ENCODE measurements at places on chromosomes 1 and 21.

- H3K4me3 ChIP-seq, result no peak overlapping the region
- peaks cover 4% of the 10 kb centered on the region for H3K4me1 ChIP-seq
- H3K27ac ChIP-seq, result no peak overlapping the region
- no peak for DNase-seq
- H3K36me3 ChIP-seq, result no peaks in the 10 kb centered on the region
Observed at GRCh38 chr1:99811075-99811474, 39.1 kb upstream of the AGL start.

- H3K36me3 ChIP-seq, result no peaks in the 10 kb centered on the region
- H3K4me1 ChIP-seq, result no peaks in the 10 kb centered on the region
- H3K4me3 ChIP-seq, result no peak overlapping the region
- H3K27ac ChIP-seq, result no peak overlapping the region
- no peak for DNase-seq
Observed at GRCh38 chr1:231699784-231700183, 73.2 kb downstream of the DISC1 start.

DNA sequence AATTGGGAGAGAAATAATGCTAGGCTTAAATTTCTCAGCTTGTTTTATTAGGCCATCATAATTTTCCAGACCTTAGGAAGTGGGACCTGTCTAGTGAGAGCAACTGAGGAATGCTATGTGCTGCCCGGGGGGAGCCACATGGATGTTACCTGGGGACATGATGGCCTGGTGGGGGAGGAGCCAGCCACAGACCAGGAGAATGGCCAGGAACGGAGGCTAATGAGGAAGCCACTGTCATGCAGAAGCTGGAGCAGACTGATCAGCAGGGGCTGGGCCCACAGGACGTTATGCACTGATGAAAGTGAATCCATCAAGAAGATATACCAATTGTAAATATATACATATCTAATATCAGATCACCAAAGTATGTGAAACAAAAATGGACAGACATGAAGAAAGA is 4.6 kb upstream of the KRTAP10-1 start:
- no peaks in the 10 kb centered on the region for H3K4me1 ChIP-seq
- no peak overlapping the region for H3K27ac ChIP-seq
- DNase-seq, result no peak
- H3K36me3 ChIP-seq, result no peaks in the 10 kb centered on the region
- H3K4me3 ChIP-seq, result no peak overlapping the region

DNA sequence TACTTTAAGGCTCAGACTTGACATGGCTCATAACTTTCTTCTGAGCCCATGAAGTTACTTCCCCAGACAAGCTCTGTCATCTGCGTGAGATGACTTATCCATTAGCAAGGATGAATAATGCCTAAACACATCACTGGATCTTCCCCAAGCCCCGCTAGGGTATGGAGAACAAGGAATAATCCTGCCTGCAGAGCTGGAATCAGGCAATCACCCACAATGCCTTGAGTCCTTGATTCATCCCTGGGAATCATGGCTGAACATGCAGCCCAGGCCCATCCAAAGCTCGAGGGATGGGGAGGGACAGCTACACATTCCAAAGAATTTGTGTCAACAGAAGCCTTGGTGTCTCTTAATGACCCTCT is 131.7 kb downstream of the PSMG1 start:
- no peaks in the 10 kb centered on the region for H3K36me3 ChIP-seq
- H3K4me1 ChIP-seq, result peaks cover 9% of the 10 kb centered on the region
- peak; percentile 26 for DNase-seq
- H3K27me3 ChIP-seq, result no peaks in the 10 kb centered on the region
- H3K27ac ChIP-seq, result no peak overlapping the region

DNA sequence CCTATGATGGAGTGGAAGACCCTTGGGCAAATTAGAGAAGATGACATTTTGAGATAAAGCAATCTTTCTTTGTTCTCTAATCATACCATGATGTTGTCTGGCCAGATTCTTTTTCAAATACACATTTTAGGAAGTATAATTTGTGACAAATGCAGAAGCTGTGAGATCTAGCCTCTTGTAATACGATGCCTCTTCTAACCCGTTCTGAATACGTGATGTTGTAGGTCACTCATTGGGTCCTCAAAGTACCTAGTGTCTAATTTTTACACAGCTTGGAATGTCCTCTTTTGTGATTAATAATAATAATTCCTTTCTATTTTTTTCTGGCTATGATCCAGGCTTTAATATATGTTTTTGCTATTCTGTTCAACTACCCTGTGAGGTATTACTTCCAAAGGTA is 502.7 kb downstream of the NUF2 start:
- no peaks in the 10 kb centered on the region for H3K4me1 ChIP-seq
- H3K36me3 ChIP-seq, result no peaks in the 10 kb centered on the region
- no peaks in the 10 kb centered on the region for H3K27me3 ChIP-seq

DNA sequence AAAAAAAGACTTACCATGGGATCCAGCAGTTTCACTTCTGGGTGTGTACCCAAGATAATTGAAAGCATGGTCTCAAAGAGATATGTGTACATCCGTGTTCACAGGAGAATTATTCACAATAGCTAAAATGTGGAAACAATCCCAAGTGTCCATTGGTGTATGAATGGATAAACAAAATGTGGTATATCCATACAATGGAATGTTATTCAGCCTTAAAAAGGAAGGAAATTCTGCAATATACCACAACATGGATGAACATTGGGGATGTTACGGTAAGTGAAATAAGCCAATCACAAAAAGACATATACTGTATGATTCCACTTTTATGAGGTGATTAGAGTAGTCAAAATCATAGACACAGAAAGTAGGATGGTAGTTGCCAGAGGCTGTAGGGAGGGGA is 7.0 kb upstream of the TUT4 start:
- no peaks in the 10 kb centered on the region for H3K36me3 ChIP-seq
- no peak overlapping the region for H3K4me3 ChIP-seq
- peaks cover 10% of the 10 kb centered on the region for H3K4me1 ChIP-seq
- H3K27ac ChIP-seq, result no peak overlapping the region
- H3K27me3 ChIP-seq, result no peaks in the 10 kb centered on the region
- DNase-seq, result no peak

- no peaks in the 10 kb centered on the region for H3K4me1 ChIP-seq
- no peaks in the 10 kb centered on the region for H3K36me3 ChIP-seq
- H3K4me3 ChIP-seq, result peak overlapping the region; percentile 89
- no peak overlapping the region for H3K27ac ChIP-seq
Observed at GRCh38 chr1:182029002-182029378, 32.5 kb downstream of the ZNF648 start.

GRCh38 chr1:202439308-202439707 is 90.8 kb downstream of the PPP1R12B start:
- DNase-seq, result no peak
- peaks cover 7% of the 10 kb centered on the region for H3K36me3 ChIP-seq
- no peak overlapping the region for H3K27ac ChIP-seq
- H3K4me1 ChIP-seq, result no peaks in the 10 kb centered on the region
- H3K27me3 ChIP-seq, result no peaks in the 10 kb centered on the region

GRCh38 chr21:26236281-26236680 is 65.7 kb upstream of the APP start:
- no peaks in the 10 kb centered on the region for H3K27me3 ChIP-seq
- peak; percentile 24 for DNase-seq
- H3K36me3 ChIP-seq, result no peaks in the 10 kb centered on the region
- H3K4me3 ChIP-seq, result no peak overlapping the region

Data from endodermal cell (in vitro differentiated cells).